ENCODE measurements at places on chromosomes 3 and 15.

- no peak for DNase-seq
Measured at GRCh38 chr3:61853912-61854311, 292.5 kb downstream of the PTPRG start.

DNA sequence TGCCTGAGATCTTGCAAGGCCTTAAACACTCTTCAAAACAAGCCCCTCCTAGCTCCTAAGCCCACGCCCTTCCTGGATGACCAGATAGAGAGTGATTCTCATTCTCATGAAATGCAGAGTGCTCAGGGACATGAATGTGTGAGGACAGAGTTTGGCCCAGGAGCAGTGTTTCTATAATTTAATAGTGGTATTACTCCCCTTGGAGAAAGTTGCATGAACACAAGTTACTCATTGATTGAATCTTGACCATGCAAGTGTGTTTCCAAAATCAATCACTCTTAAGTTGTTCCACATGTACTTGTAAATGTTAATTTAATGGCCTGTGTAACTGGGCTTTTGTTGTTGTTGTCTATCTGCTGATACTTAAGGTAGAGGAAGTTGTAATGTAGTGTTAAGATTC lies 181.6 kb downstream of the ADAMTSL3 start:
- DNase-seq, result no peak

- DNase-seq, result no peak
Measured at GRCh38 chr3:13280811-13281506, 139.2 kb downstream of the NUP210 start.

- DNase-seq, result no peak
Measured at GRCh38 chr15:50452927-50453326, 28.7 kb downstream of the USP8 start.

DNA sequence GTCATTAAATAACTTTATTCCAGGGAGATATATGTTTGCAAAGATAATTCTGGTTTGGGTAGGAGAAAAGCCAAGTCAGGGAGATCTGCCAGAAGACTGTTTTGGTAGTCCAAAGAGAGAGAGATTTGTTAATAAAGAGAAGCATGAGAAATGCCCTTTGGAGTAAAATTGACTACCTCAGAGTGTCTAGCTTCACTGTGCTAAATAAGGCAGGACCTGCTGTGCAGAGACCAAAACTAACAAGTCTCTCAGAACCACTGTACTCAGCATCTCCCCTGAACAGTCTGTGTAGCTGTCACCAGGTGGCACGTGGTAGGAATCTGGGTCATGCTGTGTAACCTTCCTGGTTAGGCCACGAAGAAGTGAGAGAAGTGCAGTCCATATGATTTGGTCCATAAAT lies 31.6 kb upstream of the SLC35G2 start:
- DNase-seq, result no peak

Data from glutamatergic neuron (in vitro differentiated cells).